ENCODE measurements at places on chromosomes 7 and 10.

DNA sequence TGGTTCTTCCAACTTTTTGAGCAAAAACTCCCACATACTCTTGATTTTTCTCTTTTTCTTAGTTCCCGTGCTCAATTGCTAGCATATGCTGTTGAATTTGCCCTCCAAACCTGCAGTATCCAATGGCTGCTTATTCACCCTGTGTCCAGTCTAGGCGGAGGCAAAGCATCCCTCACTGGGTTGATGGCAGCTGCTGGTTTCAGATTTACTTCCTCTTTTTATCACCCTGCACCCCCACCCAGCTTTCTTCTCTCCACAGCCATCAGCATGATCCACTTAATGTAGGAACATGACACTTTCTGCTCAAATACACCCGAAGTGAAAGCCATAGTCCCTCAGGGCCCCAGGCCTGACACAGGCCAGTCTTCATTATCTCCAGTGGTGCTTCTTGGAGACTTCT, 87.6 kb upstream of the ADARB2 start:
- no peak for DNase-seq

DNA sequence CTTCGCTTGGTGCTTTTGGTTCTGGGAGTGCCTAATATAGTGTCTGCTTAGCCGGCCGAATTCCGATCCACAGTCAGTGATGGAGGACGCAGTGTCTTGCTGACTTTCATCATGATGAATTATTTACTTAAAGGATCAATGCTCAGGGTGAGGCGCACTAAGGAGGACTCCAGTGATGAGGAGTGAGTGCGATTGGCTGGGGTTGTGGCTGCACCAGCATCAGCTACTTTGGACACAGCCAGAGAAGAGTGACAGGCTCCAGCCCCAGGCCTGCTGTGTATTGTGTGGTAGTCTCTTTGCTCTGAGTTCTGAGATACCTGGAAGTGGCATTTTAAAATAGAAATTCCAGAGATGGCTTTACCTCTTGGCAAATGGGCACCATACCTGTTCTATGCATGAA, 73.3 kb upstream of the ANLN start:
- no peak for DNase-seq

DNA sequence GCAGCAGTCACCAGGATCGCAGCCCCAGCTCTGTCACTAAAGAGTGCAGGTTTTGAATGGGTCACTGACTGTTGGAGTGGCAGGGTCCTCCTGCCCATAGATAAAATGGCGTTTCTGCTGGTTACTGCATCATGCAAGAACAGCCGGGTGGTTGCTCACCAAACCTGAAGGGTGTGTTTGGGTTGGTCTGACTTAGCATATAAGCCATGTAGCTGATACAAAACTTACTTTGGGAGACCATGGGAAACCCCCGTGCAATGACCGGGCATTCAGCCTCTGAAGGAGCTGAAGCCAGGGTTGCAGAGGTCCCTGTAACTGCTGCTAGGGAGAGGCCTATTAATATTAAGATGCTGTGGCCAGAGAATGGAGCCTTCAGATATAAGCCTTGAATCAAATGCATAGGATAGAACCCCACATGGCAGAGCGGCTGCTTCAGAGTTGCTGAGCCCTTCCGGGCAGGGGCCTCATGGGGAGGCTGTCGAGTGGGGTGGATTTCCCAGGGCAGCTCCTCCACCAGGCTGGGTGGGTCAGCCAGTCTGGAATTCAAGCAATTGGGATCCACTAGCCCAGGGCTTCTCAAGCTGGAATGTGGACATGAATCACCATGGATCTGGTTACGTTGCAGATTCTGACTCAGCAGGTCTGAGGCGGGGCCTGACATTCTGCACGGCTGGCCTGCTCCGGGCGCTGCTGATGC, 70.9 kb upstream of the CTBP2 start:
- peak; percentile 94 for DNase-seq

DNA sequence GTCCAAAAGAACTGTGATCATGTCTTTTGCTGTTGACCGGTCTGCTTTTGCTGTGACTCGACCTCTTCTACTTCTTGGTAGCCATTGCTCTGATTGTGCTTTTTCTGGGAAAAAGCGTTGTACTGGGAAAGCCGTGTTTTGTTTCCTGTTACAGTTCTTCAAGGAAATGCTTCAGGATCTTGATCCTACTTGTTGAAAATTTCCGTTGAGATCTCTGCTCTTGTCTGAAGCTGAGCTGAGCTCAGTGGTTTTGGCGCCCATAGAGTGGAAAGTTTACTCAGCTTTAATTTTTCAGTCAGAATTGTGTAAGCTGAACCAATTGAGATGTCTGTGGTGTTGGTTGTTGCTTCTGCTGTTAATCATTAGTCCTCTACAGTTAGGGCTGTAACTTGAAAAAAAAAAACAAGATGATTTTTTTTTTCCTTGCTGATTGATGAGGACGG, 302.2 kb downstream of the CCDC3 start:
- peak; percentile 83 for DNase-seq

DNA sequence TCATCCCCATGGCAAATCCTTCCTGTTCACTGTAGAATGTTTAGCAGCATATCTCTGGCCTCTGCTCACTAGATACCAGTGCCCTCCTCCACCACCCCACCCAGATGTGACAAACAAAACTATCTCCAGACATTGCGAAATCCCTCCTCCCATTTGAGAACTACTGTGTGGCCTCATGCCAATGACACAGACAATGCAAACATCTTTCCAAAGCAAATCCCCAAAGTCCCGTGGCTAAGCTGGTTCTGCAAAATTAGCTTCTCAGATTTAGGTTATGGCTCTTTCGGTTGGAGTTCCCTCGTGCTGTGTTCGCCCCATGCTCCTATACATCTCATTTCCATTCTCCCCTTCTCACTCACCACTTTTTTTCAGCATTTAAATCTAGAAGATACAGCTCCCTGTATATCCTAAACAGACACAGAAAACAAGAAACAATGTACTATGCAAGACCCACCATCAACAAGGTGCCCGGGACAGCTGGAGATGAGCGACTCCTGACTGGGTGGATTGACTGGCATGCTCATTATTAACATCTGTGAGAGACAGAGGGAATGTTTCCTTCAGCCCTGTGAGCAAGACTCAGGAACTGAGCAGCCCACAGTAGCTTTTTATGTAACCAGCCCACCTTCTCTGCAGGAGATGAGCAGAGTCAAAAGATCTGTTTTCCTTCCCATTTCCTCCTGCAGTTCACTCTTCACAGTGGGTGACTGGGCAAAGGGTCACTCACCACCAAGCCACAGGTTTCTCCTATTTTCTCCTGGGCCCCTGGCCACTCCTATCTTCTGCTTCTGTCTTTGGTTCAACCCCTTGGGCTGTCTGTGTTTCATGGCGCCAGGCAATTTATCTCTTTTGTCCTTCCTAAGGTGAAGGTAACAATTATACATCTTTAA, 225.7 kb upstream of the AOAH start:
- DNase-seq = no peak

GRCh38 chr7:89926194-89926593, 228.1 kb upstream of the STEAP1 start:
- no peak for DNase-seq
